ENCODE measurements at places on chromosomes 11 and 22.

- DNase-seq = no peak
Measured at GRCh38 chr11:6202041-6202440, 3.0 kb downstream of the OR52W1 start.

DNA sequence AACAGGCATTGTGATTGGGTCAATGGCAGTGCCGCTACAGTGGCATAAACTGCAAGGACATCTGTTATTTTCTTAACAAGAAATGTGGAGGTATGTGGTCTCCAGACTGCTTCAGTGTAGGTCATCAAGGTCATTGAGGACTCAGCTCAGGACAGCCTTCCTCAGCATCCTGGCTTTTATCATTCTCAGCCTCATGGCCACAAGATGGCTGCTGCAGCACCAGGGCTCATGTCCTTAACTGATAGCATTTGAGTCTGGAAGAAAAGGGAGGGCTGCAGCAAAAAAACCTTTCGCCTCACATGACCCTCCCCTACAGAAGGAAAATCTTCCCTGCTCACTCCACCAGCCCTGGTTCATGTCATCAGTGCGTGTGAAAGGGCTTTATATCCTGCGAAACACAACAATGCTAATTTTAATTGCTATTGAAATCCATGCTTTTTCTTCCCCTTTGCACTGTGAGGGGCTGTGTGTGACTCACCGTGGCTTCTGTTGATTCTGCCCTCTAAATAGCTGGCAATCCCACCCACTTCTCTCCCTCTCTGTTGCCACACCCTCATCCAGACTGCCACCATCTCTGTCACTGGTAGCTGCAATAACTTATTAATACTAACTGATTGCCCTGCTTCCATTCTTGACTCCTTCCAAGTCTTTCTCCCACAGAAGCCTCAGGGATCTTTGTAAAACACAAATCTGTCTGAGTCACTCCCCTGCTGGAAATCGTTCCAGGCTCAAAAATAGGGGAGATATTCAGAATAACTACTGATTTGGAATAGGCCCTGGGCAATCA, 43.8 kb downstream of the CHRDL2 start:
- no peak for DNase-seq

DNA sequence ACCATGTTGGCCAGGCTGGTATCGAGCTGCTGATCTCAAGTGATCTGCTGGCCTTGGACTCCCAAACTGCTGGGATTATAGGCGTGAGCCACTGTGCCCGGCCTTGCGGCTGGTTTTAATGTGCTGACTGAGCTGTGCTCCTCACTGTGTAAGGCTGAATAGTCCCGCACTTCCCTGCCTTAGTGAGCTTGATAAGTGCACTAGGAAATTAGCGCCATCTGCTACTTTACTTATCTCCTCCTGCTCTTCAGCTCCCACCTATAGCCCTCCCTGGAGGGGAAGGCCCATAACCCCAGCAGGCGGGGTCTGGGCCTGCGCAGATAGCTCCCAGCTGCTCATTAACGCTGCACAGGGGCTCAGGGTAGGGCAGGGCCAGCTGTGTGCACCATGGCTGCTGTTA, 49.4 kb downstream of the CLMP start:
- DNase-seq = no peak

DNA sequence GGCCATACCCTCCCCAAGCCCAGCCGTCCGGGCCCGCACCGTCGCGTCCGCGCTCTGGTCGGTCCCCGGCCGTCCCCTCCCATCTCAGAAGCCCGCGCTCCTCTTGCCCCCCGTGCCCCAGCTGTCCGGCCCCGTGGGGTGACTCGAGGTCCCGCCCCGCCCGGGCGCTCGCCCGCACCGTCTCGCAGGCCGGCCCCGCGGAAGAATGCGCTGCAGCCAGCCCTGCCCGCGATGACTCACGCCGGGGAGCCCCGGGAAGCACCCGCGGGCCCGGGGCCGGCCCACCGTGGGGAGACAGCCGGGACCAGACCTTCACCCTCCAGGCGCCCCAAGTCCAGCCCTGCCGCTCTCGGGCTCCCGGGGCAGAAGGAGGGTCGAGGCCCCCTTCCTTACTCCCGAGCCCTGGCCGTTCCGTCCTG, 320 bp upstream of the PHLDA2 start:
- DNase-seq = peak; percentile 68

GRCh38 chr22:42752912-42753311, 32.2 kb upstream of the A4GALT start:
- no peak for DNase-seq

DNA sequence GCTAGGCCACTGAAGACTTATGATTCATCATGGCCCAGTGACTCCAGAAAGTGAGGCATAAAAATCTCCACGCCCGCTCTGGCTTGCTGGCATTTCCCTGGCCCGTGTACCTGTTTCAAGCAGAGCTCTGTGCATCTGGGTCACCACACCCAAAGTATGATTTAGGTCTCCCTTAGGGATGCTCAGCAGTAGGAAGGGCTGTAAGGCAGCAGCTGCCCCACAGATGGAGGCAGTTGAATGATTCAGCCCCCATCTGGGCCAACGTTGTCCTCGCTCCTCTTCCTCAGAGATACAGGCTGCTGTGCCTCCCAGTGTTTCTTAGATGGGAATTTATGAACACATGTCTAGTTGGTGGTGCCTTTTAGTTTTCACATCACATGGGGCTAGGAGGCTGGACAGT, 21.6 kb downstream of the GPR83 start:
- DNase-seq = no peak

- no peak for DNase-seq
Measured at GRCh38 chr11:43916621-43917020, 25.8 kb upstream of the C11orf96 start.

GRCh38 chr11:119029340-119030028, 1.2 kb downstream of the SLC37A4 start:
- DNase-seq = no peak

- peak; percentile 66 for DNase-seq
Measured at GRCh38 chr11:130071211-130071712, 1.6 kb downstream of the APLP2 start.

DNA sequence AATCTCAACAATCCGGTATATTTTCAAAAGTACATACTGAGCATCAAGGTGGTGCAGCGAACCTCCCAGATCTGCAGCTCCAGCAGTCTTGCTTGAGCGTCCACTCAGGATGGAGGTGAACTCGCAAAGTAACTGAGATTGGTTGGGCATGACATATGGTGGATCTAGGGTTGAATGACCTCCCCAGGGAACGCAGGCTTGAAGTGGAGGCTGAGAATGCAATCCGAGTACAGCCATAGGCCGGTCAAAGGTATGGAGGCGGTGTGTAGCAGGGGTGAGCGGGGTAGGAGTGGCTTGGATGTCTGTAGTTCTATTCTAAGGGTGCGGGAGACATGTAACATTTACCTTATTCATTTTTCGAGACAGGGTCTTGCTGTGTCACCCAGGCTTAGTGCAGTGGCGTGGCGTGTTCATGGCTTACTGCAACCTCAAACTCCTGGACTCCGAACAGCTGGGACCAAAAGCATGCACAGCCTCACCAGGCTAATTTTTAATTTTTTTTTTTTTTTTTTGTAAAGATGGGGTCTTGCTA, 631 bp upstream of the C22orf39 start:
- DNase-seq = no peak

DNA sequence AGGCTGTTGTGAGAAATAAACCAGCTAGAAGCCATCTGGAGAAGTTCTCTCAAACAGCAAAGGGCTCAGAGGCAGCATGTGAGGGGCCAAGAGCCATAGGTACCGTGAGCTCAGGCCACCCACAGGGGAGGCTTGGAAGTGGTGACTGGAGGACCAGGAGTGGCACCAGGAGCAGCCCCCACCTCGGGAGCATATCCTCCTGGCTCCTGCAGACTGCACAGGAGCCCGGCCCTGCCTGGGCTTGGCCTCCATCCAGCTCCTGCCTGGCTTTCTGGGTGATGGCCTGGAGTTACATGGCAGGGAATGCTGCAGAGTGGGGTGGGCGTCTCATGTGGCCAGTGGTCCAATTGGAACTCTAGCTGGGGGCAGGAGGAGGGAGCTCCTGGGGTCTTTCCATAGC, 4.2 kb upstream of the MPPED1 start:
- no peak for DNase-seq

DNA sequence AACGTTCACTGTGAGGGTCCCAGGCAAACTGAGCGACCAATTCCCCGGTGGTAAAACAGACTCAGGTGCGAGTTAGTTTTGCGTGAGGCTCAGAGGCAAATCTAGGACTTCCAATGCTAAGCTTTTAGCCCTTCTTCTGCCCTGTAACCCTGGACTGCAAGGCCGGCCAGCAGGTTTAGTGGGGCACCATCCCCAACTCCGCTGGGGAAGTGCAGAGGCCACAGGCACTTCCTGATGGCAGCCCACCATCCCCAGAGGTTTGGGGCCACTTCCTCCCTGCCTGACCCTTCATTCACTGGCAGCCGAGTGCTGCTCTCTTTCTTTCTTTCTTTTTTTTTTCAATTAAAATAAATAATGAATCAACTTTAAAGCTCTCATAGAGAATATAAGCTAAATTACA, 124.6 kb upstream of the B3GAT1 start:
- DNase-seq = no peak

DNA sequence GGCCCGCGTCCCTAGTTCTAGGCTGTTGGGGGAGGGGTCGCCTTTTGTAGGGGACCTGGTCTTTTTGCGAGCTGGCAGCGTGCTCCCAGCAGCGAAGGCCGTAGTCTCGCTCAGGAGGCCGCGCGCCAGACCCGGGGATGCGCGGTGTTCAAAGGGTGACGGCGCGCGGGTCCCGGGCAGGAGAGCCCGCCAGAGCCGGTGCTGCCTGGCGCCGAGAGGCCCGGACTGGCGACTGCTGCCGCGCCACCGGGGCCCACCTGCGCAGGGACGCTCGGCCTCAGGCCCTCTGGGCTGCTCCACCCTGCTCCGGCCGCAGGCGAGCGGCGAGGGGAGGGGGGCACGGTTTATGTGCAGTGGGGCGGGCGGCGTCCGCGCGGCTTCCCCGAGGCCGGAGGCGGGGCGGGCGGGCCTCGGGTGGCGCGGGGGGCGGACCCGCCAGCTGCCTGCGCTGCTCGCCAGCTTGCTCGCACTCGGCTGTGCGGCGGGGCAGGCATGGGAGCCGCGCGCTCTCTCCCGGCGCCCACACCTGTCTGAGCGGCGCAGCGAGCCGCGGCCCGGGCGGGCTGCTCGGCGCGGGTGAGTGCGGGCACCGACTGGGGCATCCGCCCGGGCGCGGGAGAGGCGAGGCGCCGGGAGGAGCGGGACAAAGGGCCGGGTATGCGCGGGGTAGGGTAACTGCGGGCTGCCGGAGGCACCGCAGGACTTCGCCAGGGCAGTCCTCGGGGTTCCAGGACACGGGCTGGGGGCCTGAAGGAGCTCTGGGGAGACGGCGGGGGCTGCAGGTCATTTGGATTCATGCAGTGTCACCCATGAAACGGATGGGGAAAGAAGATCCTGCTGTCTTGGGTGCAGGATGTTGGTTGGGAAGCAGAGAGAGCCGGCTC, at the start of gene PRSS23:
PRSS23 (plus strand) TSS at position 467 of the 884 bp plus-strand sequence. CDS start 7,102 bp downstream, outside the sequence.
- DNase-seq = peak; percentile 77

DNA sequence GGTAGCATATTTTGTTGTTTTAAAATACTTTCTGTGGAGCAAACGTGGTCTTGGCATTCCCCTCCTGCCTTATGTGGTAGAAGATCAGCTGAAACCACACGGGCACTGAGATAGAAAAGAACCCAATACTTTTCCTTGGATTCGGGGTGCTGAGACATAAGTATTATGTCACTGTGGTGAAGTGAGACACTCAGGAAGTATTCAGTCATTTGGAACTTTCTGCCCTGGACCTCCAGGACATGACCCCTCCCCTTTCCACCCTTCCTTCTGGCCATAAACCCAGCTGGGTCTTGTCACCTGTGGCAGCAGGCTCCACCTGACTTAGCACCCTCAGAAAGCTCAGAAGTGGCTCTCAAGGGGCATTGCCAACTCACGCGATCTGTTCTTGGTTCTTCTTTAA, 123.4 kb downstream of the SWAP70 start:
- DNase-seq = no peak

- peak; percentile 16 for DNase-seq
Measured at GRCh38 chr11:34651551-34651950, 30.7 kb downstream of the EHF start.

DNA sequence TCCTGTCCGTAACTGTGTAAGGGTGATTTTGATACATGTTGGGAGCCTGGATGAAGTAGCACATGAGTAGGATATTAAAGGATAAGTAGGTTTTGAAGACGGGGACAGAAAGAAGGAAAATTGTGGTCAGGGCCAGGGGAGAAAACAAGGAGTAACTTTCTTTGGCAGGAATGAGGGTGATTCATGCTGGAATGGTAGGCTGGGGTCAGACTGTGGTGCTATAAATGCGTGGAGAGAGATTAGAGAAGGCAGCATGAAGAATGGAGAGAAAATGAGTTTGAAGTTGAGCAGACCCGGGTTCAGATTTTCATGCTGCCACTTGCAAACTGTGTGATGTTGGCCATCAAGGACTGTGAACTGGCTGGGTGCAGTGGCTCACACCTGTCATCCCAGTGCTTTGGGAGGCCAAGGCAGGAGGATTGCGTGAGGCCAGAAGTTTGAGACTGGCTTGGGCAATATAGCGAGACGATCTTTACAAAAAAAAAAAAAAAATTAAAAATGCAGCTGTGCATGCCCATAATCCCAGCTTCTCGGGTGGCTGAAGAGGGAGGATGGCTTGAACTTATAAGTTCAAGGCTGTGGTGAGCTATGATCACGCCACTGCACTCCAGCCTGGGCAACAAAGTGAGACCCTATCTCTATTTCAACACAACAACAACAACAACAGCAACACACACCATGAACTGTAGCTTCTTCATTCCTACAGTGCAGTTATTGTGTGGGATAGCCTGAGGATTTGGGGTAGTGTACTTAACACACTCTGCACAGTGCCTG, 22.3 kb downstream of the ZBTB16 start:
- peak; percentile 84 for DNase-seq

- DNase-seq = no peak
Measured at GRCh38 chr11:78708388-78708787, 133.7 kb upstream of the NARS2 start.

DNA sequence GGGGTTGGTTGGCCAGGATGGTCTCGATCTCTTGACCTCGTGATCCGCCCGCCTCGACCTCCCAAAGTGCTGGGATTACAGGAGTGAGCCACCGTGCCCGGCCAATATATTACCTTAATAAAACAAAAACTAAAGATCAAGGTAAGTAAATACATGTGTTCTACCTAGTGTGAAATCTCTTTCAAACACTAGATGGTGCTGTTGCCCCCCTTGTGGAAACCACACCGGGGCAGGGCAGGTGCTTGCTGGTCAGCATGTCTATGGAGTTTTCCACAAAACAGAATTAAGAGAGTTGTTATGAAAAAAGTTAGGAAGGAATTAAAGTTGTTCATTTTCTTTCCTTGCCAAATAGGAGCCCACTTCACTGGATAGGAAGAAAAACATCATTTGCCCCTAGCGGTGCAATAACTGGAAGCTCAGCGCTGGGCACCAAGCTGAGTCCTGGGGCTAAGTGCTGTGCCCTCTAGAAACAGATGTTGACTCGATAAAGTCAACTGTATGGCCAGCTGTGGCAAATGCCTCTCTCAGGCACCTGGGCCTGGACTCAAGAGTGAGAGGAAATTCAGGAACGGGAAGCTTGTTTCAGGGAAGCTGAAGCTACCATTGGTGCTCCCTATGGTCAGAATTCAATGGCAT, 6.3 kb upstream of the KCNJ5 start:
- DNase-seq = peak; percentile 80

DNA sequence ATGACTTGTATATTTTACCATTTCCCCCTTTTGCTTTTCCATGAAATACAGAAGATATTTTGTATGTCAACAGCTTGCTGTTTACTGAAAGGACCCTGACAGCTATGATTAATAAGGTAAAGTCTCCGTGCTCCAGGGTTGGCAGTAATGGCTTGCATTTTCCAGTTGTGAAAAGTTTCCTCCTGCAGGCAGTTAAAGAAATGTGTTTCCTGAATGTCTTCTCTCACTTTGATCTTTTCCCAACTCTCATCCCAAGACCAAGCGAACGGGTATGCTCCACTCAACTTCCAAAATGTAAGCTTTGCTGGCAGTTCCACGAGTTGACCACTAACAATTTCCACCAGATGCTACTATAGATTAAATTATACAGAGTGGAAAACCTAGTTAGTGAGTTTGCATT, 8.9 kb downstream of the FIBIN start:
- no peak for DNase-seq

All from endothelial cell of umbilical vein (primary cell).